ENCODE measurements at places on chromosomes 11 and 22. TPM values are rescaled to one million over a fixed set of nuclear protein-coding genes. Genes with fewer than 3 reads are reported as not detected.

Gene INTS4
- polyA plus RNA-seq = 41.7 TPM

Gene CCDC15
- polyA plus RNA-seq = 0.32 TPM

Gene C11orf97
- polyA plus RNA-seq = not detected

Gene PHETA2
- 2.4 TPM for polyA plus RNA-seq

Gene MTNR1B
- not detected for polyA plus RNA-seq

Gene P2RY6
- 1.8 TPM for polyA plus RNA-seq

Gene SLC35C1
- 12.8 TPM for polyA plus RNA-seq

Gene MB
- polyA plus RNA-seq = not detected
